DMS79 treated with DMSO at 0.1 percent for 48 hours (cell line): ENCODE measurements at places on chromosomes 6 and 20.
A peak's percentile ranks its signal among the peaks of the same experiment; 100 is the strongest.

GRCh38 chr6:67679566-67680296 is 955.4 kb upstream of the ADGRB3 start:
- DNase-seq, result no peak

DNA sequence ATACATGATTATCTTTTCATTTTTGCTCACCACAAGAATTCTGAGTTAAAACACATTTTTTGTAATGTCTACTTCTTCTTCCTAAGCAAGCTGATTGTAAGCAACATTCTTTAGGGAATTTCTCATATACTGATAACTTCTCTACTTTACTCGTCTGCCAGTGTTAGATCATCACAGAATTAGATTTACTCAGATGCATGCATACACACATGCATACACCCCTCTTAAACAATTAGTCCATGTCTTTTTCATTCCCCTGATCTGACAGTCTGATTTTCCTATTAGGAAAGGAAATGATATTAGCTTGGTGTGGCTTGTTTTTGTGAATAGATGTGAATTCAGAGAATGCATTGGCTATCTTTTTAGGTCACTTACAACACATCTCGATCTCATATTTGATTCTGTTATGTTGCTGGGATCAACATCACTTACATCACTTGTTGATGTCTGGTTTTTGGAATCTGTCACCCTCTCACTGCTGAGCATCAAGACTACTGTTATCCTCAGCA is 91.4 kb downstream of the FIG4 start:
- no peak for DNase-seq

GRCh38 chr6:167311286-167311685 is 13.6 kb upstream of the TTLL2 start:
- no peak for DNase-seq

DNA sequence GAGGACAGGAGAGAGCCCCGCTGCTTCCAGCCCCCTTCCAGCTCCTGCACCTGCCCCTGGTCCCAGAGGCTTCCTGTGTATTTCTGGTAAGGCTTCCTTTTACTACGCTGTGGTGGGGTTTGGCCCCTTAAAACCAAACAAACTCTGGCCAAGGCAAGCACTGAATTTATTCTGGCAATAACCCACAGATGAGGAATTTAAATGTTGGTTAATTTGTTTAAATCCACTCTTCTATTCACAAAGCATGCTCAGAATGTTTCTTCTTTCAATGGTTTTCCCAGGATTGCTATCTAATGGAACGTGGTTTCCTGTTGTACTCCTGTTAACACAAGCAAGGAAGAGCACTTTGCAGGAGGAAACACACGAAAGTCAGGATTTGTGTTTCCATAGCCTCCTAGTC is 236.5 kb upstream of the FOXQ1 start:
- no peak for DNase-seq

DNA sequence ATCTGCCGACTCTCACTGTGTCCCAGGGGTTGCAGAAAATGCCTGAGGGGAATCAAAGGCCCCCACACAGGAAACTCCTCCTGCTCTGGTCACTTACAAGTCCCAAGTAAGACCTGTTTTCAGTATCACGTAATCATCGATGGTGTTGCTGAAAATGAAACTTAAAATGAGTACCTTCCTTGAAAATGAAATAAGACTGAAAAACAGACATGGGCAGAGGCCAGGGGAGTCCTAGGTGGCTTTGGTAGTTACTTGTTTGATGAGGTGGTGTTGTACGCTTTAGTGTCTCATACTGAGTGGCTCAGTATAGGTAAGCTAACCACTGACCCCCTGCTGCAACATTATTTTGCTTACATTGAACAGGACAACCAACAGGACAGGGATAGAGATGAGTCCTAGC is 43.0 kb upstream of the SYNCRIP start:
- DNase-seq, result no peak

DNA sequence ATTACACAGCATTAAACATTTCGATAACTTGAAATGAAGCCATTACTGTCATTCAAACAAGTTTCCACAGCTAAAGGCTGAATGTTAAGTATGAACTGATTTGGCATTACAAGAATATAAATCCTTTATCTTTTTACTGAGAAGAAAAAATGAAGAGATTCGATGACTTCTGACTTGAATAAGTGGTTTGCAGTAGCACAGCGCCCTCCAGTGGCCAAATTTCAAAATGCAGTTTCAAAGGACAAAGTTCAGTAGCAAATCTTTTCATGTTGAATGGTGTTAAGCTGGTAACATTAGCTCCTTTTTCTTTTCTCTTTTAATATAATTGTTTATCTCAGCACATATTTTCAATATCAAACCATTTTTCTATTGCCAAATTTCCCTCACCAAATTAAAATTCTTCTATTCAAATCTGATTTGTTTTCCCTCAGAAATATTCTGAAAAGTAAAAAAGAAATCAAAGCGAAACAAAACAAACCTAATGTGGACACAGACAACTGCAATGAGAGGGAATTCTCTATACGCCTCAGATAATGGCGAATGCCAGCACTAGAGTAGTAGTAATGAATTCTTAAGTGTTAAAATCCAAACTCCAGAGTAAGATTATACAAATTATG is 145.7 kb downstream of the BTBD9 start:
- DNase-seq, result peak; percentile 78

DNA sequence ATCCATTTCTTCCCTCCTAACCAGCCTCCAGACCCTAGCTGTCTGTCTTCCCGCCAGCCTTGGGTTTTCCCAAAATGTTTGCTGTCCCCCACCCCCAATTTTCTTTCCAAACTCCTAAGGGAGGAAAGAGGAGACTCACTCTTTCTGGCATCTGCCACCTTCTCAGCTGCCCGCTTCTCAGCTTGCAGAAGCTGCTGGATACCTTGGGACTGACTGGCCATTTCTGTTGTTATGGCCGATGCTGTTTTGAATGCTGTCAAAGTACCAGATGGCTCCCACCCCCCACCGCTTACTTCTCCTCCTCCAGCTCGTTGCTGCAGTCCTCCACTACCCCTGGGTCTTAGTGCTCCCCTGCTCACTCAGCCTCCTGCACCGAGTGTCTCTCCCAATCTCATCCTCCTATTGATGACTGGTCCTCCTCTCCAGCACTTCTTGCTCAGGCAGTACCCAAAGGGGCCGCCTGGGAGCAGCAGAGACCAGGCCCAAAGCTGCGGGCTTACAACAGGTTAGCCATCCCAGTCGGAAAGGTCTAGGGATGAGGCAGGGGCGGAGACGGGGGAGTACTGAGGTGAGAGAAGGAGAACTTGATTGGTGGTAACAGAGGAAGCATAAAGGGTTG is at the start of gene ATP6V1G2:
ATP6V1G2 (minus strand) TSS at position 270 of the 619 bp plus-strand sequence; CDS start at position 221, 49 bp downstream.
- peak; percentile 94 for DNase-seq

- peak; percentile 75 for DNase-seq
Observed at GRCh38 chr20:63027922-63028389, 21.2 kb upstream of the BHLHE23 start.

GRCh38 chr6:36241728-36242127 is 28.1 kb upstream of the PNPLA1 start:
- DNase-seq, result no peak

- DNase-seq, result no peak
Observed at GRCh38 chr6:146526192-146526591, 17.4 kb upstream of the RAB32 start.

DNA sequence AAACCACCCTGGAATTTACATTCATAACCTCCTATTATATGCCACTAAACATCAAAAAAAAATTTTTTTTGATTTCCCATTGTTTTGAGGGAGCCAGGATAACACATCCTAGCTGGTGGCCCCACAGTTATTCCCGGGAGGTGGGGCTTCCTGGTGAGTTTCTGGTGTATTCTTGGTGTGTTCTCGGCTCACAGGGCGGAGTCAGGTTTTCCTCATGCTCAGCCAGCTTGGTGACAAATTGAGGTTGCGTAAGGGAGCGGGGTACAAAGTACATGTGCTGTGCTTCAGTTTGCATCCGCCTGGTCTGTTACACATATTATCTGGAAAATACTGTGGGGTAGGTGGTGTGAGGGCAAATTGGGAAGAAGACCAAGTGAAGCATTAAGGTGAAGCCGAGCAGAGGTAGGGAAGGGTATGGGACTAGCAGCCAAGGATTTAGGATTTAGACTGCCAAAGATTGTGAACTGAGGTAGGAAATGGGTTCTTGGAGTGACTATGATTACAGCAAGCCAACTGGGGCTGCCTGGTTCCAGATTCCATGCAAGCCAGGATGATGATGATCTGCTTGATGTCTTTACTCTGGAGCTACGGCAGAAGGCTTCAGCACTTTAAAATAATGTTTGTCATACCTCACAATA is 46.2 kb upstream of the EEF1A1 start:
- no peak for DNase-seq

DNA sequence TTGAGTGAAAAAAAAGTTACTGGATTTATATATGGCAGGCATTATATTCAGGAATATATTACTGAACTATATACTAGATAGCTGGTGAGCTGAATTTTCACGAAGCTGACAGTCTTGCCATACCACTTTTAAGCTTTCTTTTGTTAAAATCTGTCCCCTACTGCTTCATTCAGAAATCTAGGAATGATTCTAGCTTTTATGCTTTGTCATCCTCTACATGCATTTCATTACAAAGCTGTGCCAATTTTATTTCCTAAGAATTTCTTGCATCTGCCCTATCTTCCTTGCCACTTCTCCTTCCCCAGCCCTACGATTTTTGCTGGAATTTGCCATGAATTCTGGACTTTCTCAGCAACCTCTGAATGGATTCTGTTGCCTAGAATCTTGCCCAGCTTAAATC is 158.5 kb upstream of the ADGRB3 start:
- no peak for DNase-seq

DNA sequence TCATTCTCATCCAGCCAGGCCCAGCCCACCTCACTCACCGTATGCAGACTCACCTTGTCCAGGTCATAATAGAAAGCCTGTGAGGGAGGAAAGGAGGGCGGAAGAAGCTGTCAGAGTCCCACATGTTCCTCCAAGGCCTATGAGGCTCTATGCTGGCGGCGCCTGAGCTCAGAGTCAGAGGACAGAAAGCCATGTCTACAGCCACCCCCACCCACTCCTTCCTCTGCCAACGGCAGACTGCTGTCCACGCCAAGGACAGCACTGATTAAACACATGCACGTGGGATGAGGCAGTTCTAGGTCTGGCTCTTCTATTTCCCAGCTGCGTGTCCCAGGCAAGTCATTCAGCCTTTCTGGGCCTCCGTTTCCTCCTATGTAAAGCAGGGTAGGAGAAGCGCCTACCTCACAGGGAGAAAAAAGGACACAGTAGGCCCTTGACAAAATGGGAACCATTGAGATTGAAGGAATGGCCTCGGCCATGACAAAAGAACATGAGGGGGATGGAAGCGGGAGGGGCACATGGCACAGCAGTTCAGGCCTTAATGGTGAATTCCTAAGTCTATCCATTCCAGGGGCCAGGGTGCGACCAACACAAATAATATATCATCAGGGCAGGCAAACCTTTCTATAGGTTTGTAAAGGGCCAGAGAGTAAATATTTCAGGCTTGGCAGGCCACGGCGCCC is 80.1 kb downstream of the RIPOR3 start:
- no peak for DNase-seq

- no peak for DNase-seq
Observed at GRCh38 chr6:12068899-12069557, 56.9 kb downstream of the HIVEP1 start.

GRCh38 chr6:163771180-163771579 is 356.7 kb downstream of the QKI start:
- no peak for DNase-seq

GRCh38 chr6:113695516-113695915 is 161.6 kb upstream of the MARCKS start:
- no peak for DNase-seq

DNA sequence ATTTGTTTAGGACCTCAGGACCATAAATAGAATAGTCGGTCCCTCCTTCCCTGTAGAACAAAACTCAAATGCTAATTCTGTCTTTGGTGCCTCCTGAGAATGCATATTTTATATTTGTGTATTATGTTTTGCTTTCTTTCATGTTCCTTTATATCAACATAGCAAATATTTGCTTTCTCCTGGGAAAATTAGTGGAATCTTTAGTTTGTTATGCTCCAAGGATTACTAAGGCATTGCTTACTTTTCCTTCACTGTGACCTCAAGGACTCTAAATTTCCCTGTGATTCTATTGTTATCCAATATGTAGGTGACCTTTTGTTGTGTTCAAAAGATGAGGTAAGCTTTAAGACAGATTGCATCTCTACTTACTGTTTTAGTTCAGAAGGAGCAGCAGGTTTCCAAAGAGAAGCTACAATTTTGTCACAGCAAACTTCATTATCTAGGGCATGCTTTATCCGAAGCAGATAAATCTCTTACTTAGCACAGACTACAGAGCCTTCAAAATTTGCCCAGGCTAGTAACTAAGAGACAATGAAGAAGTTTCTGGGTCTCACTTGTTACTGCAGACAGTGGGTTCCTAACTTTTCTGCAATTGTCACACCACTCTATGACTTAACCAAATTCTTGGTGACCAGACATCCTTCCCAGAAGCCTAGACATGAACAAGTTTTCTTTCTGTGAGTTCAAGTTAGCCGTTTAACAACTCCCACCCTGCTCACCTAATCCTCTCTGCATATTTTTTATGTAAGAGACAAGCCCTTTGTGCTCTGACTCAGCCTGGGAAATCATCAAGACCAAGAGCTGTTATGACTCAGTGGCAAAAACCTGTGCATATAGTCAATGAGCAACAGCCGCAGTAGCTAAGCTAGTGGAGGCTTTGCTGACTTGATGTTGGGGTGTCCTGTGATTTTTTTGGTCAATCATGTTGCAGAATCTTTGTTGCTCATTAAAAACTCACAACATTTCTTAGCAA is 378.8 kb downstream of the QKI start:
- no peak for DNase-seq

DNA sequence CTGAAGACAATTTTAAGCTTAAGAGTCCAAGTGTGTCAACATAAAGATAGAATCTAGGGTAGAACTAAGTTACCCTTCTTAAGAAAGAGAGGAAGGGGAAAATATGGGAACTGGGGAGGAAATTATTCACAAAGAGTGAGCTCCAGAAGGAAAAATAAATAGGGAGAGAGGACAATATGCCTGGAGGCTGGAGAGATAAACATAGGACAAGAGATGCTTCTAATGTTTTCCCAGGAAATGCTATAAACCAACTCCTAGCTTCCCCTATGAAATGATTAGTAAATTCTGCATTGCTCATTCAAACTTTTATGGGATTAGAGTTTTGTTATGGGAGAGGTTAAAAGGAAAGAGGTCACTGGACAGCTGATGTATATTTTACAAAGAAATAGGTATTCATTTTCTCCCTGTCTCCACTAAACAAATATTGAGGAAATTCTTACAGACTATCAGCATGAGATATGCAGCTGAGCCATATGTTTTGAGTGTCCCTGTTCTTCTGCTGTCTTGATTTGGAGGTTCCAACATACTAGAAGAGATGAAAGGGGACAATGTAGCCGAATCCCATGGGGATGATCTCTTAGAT is 22.0 kb downstream of the TPD52L1 start:
- DNase-seq, result no peak

DNA sequence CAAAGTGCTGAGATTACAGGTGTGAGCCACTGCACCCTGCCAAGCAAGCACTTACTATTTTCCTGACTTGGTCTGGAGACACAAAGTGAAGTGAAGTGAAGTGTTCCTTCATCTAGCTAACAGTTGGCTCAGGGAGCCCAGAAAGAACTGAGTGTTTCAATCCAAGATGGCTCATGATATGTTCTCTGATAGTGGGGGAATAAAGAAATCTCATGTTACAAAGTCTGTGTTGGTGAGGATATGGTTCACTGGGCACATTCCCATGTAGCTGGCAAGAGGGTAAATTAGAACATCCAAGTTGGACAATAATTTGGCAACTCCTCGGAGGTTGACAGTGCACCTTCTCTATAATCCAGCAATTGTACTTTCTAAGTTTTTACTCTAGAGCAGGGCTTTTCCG is 5.0 kb upstream of the ITPR3 start:
- no peak for DNase-seq

GRCh38 chr20:62004614-62005013 is 61.1 kb downstream of the TAF4 start:
- DNase-seq, result no peak
